ENCODE measurements at places on chromosomes 4 and X.

DNA sequence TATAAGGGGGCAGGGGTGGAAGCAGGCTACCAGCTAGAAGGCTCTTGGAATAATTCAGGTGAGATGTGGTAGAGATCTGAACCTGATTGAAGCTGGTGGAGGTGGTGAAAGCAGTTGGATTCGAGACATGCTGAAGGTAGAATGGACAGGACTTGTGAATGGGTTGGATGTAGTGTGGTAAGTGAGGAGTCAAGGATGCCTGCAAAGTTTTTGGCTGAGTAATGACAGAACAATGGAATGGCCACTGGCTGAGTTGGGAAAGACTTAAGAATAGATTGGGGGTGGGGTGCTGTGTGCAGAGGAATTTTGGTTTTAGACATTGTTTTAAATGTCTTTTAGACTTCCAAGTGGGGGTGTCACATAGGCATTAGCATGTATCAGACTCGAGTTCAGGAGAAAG, 33.5 kb downstream of the HPF1 start:
- DNase-seq, result peak; percentile 12

GRCh38 chrX:141402897-141403610, 160.7 kb upstream of the SPANXC start:
- no peak for DNase-seq

DNA sequence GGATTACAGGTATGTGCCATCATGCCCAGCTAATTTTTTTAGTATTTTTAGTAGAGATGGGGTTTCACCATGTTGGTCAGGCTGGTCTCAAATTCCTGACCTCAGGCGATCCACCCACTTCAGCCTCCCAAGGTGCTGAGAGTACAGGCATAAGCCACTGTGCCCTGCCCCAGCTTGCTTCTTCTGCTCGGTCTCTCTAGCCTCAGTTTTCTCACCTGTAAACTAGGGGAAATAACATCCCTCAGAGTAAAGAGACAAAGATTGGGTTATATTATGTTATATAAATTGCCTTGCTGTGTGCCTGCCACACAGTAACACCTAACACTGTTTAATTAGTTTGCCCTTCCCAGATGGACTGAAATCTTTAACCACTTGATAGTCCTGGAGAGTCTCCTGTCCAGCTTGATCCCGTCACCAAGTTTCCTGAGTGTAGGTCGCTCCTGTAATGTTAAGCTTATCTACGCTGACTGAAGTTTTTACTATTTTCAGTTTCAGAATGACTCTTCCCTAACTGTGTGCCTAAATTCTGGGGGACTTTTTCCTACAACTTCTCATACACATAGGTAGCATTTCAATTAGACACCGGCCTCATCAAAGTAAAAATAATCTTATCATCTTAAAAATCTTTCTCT, 412.7 kb upstream of the TENM3 start:
- no peak for DNase-seq

DNA sequence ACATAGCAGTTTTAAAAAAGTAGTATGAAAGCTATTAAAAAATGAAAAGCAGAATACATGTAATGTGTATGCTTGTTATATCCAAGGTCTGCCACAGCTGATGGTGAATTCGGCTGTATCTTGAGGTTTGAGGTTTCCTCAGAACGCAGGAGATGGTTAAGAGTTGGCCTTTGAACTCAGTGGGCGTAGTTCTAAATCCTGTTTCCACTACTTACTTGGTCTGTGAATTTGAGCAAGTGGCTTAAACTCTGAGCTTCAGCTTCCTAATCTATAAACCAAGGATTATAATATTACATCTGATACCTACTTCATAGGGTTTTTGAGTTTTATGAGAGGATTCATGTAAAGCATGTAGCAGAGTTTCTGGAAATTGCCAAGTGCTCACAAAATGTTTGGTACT, 125.2 kb downstream of the STIM2 start:
- DNase-seq, result no peak

DNA sequence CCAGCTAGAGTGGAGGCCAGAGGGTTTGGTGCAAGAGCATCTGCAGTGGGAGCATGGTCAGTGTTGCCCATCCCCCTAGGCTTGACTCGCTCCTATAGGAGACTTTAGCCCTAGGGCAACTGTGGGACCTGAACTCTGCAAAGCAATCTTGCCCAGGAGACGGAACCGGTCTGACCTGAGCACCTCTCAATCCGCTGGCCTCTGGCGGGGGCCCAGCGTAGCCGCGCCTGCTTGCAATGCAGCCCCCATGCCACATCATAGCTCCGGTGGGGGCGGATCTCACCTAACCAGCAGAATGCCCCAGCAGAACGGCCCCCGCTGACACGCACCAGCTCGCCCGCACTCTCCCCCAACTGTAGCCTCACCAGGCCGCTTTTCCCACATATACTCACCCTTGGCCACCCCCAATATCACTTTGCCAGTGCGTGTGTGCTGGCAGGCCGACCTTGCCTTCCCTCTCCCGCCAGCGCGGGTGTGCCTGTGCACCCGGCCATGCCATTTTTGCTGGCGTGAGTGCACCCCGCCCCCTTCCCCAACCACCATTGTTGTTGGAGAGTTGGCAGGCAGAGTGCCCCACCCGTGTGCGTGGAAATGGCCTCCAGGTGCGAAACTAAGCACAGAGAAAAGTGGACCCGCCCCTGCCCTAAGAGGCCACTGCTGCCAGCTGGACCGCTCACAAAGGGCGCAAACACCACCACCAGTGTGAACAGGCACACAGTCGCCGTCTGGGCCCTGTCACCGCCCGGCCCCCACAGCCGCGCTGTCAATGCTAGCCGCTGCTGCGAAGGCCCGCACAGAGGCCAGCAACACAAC, 5.8 kb downstream of the BEX4 start:
- no peak for DNase-seq

DNA sequence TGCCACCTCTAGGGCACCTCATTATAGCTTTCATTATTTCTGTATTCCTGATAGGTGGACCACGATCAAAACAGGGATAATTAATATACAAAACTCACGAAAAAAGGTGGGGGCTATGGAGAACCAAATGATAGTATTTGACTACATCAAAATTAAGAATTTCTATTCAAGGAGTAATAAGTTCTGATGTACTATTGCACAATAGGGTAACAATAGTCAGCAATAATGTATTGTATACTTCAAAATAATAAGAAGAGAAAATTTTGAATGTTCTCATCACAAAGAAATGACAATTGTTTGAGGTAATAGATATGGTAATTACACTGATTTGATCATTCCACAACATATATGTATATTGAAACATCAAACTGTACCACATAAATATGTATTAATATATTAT, 327.3 kb upstream of the TRAM1L1 start:
- no peak for DNase-seq

GRCh38 chr4:77413766-77414165, 191.9 kb upstream of the CXCL13 start:
- no peak for DNase-seq

GRCh38 chr4:121072224-121073003, at the start of gene NDNF:
Gene NDNF, minus strand, starts transcription at chr4:121072535. Its CDS starts 26,698 bp downstream, at chr4:121045837.
- DNase-seq, result no peak

- DNase-seq, result no peak
Measured at GRCh38 chr4:80361329-80361900, 25.9 kb downstream of the CFAP299 start.

- DNase-seq, result peak; percentile 95
Measured at GRCh38 chr4:6942238-6942800, 32.7 kb downstream of the TBC1D14 start.

DNA sequence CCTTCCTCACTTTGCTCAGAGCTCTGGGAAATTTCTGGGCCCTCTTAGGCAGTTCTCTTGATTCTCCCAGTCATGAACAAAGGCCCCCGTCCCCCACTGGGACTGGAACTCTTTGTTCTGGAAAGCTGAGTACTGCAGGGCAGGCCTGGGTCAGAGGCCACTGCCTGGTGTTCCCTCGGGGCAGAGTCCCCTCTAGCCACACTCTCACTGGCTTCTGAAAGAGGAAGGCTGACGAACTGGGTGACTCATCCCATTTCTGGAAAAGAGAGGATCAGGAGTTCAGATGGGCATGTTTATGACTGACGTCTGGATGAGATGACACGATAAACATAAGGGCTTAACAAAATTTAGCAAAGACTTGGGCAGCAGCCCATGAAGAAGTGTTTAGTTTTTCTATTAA, 47.7 kb downstream of the DDX3X start:
- DNase-seq, result peak; percentile 17

GRCh38 chrX:110509755-110510532, 151.3 kb downstream of the RTL9 start:
- DNase-seq, result no peak

- DNase-seq, result no peak
Measured at GRCh38 chr4:73087871-73088270, 18.4 kb upstream of the COX18 start.

DNA sequence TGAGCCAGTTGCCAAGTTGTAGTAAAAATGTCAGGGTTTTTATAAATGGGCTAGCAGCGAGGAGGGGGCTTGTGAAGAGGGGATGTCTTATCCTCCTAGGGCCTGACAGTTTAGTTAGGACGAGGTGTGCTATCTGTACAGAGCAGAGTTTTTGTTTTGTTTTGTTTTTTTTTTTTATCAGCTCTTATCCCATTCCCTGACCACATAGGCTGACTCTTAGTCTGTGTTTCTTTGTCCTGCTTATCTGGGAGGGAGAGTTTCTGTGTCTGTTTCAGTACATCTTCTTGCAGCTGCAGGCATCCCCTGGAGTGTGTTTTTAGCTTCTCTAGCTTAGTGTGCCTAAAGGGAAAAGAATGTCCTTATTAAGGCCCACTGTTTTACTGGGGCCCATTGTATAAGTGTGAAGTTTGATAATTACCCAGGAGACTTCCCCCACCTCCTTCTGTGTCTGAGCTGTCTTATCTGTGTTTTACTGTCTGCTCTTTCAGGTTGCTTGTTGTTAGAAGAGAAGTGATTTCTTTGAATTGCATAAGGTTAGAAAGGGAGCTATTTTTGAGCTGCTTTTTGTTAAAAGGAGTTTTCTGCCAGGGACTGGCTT, 32.0 kb downstream of the PAGE2 start:
- no peak for DNase-seq

DNA sequence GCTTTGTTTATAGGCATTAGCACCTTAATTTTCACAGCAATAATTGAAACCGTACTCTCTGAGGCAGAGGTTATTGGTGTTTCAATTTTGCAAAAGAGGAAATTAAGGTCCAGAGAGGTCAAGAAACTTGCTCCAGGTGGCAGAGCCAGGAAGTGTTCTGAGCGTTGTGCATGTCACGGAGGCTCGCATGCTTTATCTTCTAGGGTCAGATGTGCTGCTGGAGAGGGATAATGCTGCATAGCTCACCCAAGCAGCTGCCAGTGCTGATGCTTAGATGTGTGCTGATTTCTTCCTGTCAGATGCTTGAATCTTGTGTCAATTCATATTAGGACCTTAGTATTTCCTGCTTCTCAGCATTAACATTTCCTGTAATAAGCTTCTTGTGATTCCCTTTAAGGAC, 13.0 kb upstream of the FGF5 start:
- no peak for DNase-seq

- DNase-seq, result no peak
Measured at GRCh38 chr4:133464311-133464710, 315.2 kb downstream of the PCDH10 start.

DNA sequence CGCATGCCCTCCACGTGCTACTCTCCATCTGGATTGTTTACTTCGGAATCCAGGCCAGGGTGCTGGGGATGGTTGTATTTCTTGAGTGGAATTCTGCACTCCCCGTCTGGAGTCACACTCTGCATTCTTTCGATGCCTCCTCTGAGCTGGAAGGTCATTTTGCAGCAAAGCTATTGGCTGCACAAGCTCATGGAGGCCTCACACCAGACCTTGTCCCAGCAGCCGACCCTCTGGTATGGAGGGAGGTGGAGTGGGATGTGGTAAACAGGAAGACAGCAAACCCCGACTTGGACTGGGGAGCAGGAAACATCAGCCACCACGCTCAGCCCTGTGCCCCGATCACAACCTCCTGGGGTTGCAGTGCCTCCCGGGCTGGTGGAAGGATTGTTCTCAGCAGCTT, 225.3 kb upstream of the LNX1 start:
- peak; percentile 46 for DNase-seq

DNA sequence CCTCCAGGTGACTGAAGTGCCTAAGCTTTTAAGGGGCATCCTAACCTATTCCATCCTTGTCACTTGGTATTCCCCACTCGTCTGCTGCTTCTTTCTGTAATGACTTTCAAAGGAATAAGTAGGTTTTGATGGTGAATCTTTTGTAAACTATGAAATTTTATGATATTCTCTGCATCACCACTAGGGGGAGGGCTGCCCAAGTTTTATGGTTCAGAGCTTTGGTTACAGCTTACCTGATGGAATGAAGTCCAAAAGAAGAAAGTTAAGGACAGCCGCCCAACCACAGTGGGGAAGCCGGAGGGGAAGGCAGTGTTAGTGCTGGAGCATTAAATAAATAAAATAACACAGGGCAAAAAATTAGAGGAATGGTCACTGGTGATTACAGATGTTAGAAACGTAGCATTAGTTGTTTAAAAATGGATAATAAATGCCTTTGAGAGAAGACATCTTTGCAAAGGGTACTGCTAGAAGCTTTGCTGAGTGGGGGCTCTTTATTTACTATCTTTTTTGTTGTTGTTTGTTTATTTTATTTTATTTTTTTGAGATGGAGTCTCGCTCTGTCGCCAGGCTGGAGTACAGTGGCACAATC, 204.9 kb downstream of the GBA3 start:
- no peak for DNase-seq

DNA sequence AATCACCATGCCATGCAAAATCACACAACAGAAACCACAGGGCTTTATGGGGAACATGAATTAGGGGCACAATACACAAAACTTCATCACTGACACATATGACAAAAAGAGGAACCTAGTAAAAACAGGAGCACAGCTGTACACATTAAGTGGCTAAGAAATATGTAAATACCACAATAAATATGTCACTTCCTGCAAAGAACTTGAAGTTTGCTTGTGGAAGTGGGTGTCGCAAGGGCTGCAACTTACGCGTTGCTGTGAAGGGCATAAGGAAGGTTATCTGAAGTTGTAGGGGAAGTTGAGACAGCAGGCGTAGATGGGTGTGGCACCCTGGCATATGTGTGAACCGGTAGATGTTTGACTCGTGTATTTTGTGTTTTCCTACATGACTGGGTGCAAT, 42.4 kb downstream of the CLCN4 start:
- no peak for DNase-seq

GRCh38 chr4:48173056-48173991, 39.3 kb upstream of the TXK start:
- DNase-seq, result peak; percentile 26

DNA sequence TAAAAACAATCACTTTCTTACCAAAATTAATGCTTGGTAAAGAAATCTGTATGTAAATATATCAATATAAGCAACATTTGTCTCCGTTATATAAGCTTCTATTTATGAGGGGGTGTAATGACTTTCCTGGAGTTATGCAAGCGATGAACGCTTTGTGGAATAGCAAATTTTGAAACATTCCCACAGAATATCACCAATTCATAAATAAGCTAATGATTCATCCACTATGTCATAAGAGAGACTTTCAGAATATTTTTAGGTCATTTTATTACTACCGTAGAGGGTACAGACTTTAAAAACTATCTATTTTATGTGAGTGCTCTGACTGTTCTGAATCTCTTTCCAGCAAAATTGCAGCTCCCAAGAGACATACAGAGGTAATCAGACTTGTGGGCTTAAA, 179.5 kb upstream of the FTHL17 start:
- DNase-seq, result no peak

DNA sequence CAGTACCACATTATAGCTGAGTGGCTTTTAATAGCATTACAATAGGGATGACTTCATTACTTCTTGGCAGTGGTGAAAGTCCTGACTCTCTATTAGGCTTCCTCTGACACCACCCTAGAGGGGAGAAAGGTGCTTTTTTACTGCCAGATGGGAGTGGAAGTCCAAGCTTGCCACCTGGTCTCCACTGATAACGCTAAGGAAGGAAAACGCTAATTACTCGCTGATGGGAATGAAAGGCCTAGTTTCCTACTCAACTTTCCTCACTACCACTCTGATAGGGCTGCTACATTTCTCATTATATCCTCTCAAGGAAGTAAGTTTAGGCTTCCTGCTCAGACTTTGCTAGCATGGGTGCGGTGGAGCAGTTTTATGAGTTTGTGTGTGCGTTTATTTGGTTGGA, 62.3 kb upstream of the PAGE3 start:
- no peak for DNase-seq

All from AG04449 (cell line).